NCI-H1048 (cell line): ENCODE measurements at places on chromosomes 12 and 14.

DNA sequence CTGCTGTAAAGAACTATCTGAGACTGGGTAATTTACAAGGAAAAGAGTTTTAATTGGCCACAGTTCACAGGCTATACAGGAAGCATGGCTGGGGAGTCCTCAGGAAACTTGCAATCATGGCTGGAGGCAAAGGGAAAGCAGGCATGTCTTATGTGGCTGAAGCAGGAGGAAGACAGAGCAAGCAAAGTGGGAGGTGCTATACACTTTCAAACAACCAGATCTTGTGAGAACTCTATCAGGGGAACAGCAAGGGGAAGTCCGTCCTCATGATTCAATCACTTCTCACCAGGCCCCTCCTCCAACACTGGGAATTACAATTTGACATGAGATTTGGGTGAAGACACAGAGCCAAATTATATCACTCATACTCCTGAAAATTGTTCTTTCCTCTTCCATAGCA lies 109.5 kb upstream of the PKP2 start:
- no peak for DNase-seq

DNA sequence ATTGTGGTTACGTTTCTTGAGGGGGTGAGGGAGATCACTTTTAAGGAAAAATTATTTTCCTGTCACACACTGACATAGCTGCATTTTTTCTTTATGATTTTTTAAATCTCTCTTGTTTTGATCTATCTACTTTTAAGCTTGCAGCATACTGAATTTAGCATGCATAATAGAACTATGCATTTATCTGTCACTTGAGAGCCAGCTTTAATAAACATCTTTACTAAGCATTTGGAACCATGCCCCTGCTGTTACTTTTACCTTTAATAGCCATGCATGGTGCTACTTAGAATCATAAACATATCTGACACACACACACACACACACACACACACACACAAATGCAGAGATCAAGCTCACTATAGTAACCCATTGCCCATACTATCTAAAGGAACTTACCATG lies 486.2 kb downstream of the NELL2 start:
- no peak for DNase-seq

- no peak for DNase-seq
Measured at GRCh38 chr14:55813630-55814029, 233.6 kb downstream of the KTN1 start.

GRCh38 chr12:49296034-49296835 lies 1.3 kb downstream of the PRPH start:
- peak; percentile 75 for DNase-seq

DNA sequence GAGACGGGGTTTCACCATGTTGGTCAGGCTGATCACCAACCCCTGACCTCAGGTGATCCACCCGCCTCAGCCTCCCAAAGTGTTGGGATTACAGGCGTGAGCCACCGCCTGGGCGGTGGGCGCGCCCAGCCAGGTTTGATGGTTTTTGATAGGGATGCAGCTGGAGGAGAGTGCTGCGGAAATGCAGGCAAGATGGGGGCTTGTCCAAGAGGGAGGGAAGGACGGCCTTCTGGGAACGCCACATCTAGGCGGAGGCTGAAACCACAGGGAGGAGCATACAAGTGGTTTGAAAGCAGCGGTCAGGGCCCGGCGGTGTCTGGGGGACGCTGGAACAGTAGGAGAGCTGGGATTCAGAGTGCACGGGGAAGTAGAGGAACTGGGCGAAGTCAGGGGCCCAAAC lies 134.6 kb downstream of the VRK1 start:
- DNase-seq: no peak

- DNase-seq: peak; percentile 33
Measured at GRCh38 chr14:101972126-101972866, 7.9 kb downstream of the DYNC1H1 start.

GRCh38 chr12:84089356-84089755 lies 823.2 kb downstream of the SLC6A15 start:
- DNase-seq: no peak

DNA sequence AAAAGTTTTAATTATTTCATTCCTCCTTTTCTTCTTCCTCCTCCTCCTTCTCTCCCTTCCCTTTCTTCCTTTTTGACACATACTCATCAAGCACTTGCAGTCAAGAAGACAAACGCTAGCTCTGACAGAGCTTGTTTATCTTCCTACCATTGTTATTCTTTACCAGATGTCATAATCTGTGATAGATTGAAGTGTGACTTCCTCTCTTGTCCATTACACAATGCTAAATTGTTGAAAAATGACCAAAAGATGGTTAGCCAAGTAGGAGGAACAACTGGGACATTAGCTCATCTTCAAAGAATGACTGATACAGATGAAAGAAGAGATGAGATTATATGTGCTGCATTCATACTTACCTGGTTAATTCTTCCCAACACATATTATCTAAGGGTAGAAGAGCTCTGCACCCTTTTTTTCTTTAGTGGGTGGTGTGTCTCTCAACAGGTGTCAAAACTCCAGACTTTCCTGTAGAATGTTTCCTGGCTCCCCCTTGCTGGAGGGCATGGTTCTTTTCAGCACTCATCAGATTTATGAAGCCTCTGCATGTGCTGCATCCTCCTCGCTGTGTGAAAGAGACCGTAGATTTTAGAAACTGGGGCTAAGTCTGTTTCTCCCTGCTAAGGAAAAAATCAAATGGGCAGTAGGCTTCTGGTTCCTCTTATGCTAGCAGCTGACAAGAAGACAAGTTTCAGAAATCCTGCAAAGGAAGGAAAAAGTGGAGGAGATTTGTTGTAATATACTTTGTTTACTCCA lies 147.1 kb downstream of the TMX1 start:
- DNase-seq: no peak

GRCh38 chr14:76698631-76699030 lies 62.6 kb upstream of the VASH1 start:
- DNase-seq: no peak

- no peak for DNase-seq
Measured at GRCh38 chr12:94287245-94287628, 138.9 kb downstream of the PLXNC1 start.

DNA sequence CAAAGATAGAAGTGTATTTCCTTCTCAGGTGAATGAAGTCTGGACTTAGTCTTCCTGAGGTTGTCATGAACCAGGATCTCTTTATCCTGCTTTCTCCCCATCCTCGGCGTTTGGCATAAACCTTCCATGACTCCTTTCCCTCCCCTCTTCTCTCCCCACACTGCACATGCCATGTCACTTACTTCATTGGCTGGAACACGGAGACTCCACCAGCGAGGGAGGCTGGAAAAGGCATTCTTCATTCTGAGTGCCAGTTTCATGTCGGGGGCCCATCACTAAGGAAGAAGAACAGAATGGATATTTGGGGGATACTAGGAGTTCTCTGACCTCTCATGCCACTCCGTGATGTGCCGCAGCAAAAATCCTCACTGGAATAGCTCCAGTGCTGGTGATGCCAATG lies 105.6 kb downstream of the VCPKMT start:
- DNase-seq: no peak

DNA sequence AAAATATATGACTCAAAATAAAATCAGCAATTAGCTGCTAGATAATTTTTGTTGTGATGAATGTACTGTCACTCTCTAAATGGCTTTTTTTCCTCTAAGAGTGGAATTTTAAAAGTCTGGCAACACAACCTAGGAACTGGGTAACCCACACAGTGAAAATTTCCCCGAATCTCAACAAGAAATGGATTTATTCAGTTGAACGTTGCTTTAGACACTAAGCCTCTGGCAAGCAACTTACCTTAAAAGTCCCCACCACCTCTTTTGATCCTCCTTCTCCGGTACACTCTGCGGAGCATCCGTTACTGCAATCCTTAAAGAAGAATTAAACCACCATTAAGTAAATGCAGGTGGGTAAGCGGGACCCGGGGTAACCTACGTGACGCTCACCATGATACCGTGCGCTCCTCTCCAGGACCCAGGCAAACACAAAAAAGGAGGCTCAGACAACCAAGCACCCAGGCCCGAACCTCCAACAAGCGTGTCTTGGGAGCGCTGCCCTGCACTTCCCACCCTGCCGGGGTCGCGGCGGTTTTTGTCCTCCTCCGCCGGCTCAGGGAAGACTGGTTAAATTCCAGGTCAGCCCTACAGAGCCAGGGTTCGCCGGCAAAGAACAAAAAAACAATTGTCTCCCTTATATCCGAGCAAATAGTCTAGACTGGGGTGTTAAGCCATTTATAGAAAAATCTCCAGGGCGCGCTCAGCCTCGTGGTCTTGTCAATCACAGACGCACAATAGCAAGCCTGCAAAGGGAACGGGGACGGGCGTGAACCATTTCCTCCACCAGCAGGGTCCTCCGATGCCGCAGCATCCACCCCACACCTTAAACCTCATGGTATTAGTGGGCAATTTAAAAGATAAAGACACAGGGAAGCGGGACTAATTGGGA lies 47.1 kb downstream of the BCAT1 start:
- no peak for DNase-seq

DNA sequence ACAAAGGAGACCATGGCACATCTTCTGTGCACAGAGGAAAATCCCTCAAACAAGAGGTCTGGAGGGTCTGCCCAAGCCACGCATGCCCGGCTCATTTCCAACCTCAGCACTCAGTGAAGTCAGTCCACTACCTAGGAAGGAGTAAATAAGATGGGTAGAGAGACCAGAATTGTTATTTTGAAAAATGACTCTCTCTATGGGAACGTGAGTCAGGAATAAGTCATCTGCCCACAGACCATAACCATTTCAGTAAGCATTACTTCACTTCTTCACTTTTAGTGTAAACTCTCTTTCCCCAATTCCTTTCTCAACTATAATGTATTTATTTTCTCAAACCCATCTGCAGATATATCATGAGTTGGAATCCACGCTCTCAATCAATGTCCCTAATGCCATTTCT lies 1039.9 kb upstream of the USP15 start:
- no peak for DNase-seq

DNA sequence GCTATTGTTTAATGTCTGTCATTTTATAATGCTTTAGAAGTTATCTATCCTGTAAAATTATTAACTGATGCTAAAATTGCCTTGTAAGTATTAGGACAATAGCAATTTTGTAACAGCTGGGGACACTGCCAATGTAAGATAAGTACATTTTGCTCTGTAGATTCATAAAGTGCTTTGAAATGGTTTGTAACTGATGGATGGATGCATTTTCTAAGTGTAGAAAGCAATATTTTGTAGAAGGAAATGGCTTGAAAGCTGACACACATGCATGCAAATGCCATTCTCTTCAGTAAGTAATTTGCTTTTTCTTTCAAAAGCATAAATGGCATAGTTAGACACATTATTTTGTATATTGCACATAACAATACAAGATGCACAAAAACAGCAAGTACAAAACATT lies 129.8 kb downstream of the FOXG1 start:
- no peak for DNase-seq

DNA sequence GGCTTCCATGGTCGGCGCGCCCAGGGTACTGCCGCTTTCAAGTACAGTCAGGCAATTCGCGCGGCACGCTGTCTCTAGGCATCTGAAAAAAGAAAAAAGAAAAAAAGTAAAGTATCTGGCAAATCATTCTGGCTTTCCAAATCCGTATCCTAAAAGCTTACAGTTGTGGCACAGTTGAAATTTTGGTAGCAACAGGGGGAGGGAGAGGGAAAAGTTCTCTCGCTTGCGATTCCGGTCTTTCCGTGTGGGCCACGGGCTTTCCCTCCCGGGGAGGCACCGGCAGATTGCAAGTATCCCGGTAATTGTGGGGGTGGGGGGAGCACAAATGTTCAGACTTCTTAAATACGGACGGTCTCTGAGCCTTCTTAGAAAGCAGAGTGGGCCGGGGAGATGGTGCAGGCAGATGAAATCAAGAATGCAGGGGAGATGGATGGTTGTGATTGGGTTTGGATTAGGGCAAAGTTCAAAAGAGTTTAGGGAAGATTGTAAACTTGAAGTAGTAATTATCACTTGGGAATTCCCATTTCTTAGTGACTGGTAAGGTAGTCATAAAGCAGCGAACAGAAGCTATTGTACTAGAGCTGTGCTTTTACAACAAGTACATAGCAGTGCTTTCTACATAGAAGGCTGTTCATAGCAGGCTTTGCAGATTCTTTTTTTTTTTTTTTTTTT lies 1.2 kb downstream of the SOCS2 start:
- no peak for DNase-seq

GRCh38 chr14:92941531-92941930 lies 18.6 kb downstream of the CHGA start:
- DNase-seq: no peak

GRCh38 chr14:35285168-35286002 lies 6.8 kb upstream of the PSMA6 start:
- no peak for DNase-seq

- no peak for DNase-seq
Measured at GRCh38 chr14:88130057-88130432, 125.1 kb downstream of the GPR65 start.

DNA sequence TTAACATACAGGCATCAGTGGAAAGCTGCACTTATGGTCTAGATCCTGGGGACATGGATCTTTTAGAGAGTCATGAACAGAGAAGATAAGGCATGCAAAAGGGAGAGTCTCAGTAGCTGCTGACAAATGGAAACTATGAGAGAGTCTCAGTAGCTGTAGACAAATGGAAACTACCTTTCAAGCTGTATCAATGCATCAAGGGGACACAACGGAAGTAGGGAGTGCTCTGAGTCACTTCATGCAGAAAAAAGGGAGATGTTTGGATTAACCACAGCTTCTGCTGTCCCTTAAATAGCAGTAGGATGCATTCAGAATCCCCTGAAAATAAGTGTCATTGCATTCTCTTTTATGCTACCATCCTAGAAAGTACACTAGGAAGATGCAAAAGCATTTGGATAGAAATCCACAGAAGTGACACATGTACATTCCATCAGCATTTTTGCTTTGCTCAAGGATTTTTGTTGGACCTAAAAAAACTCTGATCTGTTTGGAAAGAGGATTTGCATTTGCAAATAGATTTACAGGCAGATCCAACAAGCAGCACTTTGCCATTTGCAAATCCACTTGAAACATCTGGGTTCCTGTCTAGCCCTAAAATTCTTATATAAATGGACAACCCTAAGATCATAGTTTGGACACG lies 227.5 kb upstream of the LMO3 start:
- DNase-seq: no peak

DNA sequence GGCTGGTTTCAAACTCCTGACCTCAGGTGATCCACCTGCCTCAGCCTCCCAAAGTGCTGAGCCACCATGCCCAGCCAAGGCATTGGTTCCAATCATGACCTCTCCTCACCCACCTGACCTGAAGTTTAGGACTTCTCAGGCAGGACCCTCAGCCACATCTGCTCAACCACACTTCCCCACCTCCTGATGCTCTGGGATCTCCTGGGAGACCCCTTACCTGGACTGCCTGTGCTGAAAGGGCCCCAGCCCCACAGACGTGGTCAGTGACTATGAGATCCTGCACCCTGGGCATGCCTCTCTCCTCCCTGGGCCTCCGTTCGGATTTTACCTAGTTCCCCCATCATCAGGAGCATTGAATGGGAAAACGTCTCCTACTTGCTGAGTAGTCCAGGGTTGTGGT lies 18.0 kb downstream of the GSC start:
- DNase-seq: no peak

GRCh38 chr12:68304626-68305025 lies 27.5 kb downstream of the MDM1 start:
- no peak for DNase-seq

DNA sequence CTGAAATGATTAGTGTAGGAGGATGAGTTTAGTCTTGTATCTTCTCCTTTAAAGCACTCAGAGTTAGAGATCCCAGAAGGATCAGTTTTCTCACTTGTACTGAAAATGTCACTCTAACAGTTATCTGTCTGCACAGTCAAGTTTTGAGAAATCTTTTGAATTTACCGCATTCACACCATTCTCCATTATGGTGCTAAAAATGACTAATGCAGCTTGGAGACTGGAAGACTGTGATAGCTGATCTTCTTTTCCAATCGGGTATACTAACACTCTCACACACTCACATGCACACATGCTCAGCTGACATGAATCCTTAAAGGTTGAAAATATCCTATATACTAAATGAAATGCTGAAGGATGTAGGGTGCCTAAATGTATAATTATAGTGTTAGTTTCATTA lies 65.8 kb downstream of the SLC15A5 start:
- DNase-seq: no peak
